SK-N-DZ (cell line): ENCODE measurements at places on chromosomes 3 and 15.

GRCh38 chr3:152291649-152292066 lies 22.9 kb downstream of the MBNL1 start:
- DNase-seq, result no peak

DNA sequence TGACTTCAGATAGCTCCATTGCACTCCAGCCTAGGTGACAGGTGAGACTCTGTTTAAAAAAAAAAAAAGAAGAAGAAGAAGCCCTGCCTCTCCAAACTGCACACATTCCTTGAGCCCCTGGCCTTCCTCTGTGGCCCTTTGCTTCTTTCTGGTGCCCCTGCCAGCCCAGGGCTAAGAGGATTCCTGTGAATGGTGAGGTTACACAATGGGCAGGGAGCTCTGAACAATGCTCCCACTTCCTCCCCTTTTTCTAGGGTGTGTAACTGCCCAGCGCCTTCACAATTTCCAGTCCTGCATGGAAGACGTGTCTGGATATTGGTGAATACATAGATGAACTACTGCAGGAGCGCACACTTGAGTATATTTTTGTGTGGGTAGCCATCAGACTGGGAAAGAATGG lies 3.6 kb upstream of the AMOTL2 start:
- no peak for DNase-seq

GRCh38 chr3:52435246-52436101 lies 9.4 kb downstream of the SEMA3G start:
- DNase-seq, result no peak

DNA sequence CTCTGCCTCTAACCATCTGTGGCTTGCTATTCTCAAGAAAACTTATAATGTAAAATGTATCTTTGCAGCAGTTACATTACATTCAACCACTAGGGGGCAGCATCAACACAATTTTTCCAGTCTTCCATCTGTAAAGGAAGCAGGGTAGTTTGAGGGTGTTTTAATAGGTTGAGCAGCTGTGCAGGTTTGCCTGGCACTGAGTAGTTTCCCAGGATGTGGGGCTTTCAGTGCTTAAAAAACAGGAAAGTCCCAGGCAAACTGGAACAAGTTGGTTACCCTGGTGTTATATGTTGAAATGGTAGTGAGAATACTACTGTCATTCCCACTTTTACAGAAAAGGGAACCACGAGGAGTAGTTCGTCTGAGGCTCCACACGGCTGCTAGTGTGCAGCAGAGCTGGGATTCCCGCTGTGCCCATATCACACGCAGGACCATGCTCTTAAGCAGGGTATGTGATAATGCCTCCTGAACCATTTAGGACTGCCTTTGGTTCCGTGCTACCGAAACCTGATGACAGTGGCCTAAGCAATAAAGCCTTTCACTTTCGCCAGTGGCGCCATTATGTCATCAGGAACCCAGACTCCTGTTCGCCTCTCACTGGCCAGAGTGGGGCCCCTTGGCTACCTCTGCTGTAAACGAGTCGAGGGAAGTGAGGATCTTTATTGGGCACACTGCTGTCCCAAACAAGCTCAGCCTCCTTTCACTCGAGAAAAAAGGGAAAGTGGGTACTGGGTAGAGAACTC lies 64.7 kb upstream of the ZBTB38 start:
- peak; percentile 75 for DNase-seq

GRCh38 chr3:83622526-83622925 lies 1336.3 kb upstream of the CADM2 start:
- no peak for DNase-seq

DNA sequence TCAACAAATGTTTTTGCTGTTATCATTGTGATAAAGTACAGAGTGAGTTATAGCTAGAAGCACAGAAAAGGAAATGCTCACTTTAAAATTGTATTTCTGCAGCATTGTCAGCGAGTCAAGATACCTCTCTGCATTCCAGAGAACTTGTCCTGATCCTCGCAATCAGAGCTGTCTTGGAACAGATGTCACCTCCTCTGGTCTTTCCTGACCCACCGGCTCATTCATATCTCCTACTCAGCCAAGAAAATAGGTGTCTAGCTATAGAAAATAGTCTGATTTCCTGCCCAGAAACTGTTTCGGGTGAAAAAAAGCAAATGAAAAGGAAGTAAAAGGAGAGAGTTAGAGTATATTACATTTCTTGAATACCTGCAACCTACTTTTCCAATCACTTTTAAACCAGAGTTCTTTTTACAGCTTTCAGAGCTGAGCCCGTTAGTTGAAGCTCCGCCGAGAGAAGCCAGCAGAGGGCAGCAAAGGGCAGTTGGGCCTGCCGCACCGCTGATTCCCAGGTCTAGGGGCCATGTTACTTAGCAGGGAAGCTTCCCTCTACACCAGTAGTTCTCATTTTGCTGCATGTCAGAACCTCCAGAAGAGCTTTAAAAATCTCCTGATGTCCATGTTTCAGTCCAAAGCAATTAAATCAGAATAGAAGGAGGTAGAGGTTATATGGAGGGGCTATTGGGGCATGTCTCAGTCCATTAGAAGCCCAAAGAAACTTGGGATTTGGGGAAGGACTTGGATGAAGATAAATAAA lies 185.7 kb upstream of the THRB start:
- peak; percentile 67 for DNase-seq

GRCh38 chr3:34844323-34844620 lies 795.1 kb upstream of the ARPP21 start:
- DNase-seq, result no peak

- no peak for DNase-seq
Observed at GRCh38 chr3:66381626-66382025, 119.2 kb downstream of the LRIG1 start.

- no peak for DNase-seq
Observed at GRCh38 chr3:172704001-172704400, 6.9 kb downstream of the NCEH1 start.

DNA sequence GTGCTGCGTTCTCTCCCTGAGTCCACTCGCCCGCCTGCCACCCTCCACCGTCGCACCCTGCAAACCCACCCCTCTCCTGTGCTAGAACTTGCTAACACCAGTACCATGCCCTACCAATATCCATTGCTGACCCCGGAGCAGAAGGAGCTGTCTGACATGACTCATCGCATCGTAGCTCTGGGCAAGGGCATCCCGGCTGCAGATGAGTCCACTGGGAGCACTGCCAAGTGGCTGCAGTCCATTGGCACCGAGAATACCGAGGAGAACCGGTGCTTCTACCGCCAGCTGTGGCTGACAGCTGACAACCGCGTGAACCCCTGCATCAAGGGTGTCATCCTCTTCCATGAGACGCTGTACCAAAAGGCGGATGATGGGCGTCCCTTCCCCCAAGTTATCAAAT lies 4.9 kb upstream of the ALAS1 start:
- DNase-seq, result no peak

GRCh38 chr15:32694222-32694983 lies 23.4 kb upstream of the GREM1 start:
- no peak for DNase-seq

DNA sequence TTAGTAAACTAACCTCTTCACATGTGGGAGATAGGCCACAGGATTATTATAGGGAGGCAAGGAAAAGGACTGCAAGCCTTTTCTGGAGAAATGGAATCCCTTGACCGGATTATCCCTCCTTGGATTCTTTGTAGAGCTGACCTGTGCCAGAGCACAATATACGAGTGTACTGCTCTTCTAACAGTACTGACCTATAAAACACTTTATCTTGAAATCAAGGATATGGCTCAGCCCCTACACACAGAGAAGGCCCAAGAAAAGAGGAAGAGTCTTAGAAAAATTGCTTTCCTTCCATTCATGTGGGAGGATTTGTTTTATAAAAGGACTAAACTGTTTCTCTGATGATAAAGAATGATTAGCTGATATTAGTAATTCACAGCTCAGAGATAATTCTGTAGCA lies 42.2 kb downstream of the DMXL2 start:
- DNase-seq, result no peak

DNA sequence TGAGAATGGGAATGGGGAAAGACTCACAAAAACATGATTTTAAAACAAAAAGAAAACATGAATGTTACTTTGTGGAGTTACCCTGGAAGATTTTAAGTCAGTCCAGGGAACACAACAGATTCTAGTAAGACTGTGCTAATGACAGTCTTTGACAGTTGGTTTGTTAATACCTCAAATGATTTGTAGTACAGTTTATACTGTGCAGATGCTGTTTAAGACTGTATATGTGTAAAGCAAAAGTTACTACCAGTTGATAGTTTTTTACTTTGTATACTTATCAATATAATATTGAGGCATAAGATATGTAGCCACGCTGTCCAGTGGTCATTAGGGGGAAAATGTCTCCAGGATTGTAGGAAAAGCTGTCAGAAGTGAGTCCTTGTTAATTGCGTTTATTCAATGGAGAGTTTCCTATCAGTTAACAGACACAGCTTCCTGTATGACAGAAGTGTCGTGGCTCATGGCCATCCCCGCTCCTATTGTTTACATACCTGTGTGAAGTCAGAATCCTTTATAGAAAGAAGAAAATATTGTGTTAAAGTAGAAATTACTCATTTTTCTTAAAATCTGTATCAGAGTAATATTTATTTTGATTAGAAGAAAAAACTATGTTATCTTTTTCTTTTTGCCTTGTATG lies 36.0 kb downstream of the NKIRAS1 start:
- DNase-seq, result no peak

DNA sequence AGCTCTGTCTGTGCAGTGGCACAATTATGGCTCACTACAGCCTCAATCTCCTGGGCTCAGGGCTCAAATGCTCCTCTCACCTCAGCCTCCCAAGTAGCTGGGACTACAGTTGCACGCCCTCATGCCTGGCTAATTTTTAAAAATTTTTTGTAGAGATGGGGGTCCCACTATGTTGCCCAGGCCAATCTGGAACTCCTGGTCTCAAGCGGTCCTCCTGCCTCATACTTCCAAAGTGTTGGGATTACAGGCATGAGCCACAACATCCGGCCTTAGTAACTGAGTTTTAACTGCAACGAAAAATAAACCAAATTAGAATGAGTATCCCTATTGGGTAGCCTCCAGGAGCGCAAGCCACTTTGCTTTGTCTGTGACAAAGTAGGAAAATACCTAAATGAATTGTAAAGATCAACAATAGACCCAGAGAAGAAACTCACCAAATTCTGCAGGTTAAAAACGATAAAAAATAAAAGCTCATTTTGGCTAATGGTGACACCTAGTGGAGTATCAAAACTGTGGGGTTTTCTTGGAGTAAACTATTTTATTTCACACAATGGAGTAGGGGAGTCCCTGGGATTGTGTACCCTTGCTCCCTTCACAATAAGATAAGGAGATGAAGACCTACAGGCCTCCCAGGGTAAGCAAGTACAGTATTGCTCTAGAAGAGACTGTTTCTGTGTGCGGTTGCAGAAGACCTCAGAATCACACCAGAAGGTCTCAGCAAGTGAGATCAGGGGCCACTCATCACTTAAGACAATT lies 21.0 kb upstream of the CA12 start:
- DNase-seq, result no peak

- DNase-seq, result no peak
Observed at GRCh38 chr15:38307251-38307650, 54.6 kb downstream of the SPRED1 start.

GRCh38 chr3:46692566-46692990 lies 901 bp downstream of the ALS2CL start:
- no peak for DNase-seq

DNA sequence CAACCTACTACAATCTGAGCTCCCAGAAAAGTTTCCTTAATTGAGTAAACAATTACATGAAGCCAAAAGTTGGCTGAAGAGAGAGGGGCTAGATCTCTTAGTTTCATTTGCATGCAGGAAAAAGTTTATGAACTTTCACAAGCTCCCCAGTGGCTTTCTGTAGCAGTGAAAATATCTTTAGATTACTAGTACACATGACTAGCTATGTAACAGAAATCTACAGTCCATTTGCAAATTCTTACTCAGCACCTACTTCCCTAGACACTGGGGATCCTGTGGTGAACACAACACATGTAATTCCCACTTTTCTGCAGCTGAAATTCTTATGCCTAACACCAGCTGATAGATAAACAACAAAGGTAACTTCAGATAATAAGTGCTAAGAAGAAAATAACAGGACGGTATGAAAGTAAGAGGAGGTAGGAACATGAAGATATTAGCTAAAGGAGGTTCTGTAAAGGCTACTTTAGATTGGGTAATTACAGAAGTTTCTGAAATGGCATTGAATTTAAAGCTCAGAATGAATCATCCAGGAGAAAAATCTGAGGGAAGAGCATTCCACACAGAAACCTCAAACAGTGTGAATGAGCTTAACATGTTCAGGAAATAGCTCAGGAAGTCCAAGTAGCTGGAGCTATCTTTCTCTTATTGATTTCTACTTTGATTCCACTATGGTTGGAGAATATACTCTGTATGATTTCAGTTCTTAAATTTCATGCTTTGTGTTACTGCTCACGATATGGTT lies 204.8 kb downstream of the MAGI1 start:
- DNase-seq, result no peak

DNA sequence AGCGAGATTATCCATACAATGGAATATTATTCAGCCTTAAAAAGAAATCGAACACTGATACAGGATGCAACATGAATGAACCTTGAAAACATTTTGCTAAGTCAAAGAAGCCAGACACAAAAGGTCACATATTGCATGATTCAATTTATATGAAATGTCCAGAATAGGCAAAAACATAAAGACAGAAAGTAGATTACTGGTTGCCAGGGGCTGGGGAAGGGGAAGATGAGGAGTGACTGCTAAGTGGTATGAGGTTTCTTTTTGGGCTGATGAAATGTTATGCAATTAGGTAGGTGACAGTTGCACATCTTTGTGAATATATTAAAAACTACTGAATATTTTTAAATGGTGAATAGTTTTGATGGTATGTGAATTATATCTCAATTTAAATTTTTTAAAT lies 38.3 kb downstream of the LRRFIP2 start:
- no peak for DNase-seq

DNA sequence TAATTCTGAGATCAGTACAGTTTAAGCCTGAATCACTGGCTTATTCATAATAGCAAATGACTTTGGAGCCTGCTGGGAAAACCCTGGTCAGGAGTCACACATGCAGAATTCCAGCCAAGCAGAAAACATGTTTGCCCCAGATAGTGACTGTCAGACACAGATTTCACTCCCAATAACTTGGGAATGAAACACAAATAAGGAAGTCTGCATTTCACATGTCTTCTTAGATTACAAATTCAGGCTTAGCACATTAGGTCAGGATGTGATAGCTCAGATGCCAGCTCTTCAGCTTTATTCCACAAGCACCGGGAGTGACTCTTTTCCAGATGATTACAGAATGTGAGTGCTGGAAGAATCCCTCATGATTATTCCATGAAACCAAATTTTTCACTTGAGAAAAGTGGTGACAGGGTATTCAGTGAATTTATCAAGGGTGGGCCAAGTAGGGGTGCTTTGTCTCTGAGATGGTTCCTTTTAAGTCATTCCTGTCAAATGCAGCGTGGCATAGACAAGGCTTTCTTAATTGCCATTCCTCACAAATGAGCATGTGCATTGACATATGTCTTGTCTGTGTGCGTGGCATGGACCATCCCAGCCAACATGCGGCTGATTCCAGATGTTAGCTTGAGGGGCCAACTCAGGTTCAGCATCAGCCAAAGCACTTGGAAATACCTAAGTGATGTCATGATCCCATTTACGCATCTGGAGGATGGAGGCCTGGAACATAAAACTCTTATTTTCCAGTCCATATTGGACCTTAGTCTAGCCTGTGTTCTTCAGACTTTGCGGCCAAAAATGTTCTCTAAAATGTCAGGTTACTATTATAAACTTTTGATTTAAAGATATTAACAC lies 191.0 kb downstream of the EPHB1 start:
- DNase-seq, result no peak

- no peak for DNase-seq
Observed at GRCh38 chr15:31401282-31401681, 74.6 kb downstream of the KLF13 start.

- DNase-seq, result no peak
Observed at GRCh38 chr15:52284164-52284563, 11.4 kb downstream of the MYO5C start.

GRCh38 chr3:18937574-18937973 lies 210.7 kb upstream of the KCNH8 start:
- no peak for DNase-seq
